ENCODE measurements at places on chromosomes 5 and 9. TPM values are rescaled to one million over a fixed set of nuclear protein-coding genes. Genes with fewer than 3 reads are reported as not detected.

GRCh38 chr9:28439688-28440087 lies 866.4 kb upstream of the C9orf72 start:
- H3K27me3 ChIP-seq = no peaks in the 10 kb centered on the region
- DNase-seq = no peak
- H3K27ac ChIP-seq = no peak overlapping the region

DNA sequence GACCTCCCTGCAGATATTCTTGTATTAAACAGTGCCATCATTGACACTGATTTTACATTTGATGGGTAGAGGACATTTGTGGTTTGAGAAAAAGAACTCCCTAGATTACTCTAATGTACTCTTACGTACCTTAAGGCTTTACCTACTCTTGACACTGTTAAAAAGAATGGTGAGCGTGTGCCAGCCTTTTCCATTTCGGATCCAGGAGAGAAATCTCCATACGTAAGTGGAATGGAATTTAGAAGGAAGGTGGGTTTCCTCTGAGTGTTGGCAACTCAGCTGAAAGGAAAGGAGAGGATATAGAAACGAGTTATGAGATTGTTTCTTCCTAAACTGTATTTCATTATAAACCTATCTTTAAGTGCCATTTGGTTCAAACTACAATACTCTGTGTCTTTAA lies 40.9 kb downstream of the TNPO1 start:
- no peak overlapping the region for H3K4me3 ChIP-seq
- H3K36me3 ChIP-seq = peaks cover 70% of the 10 kb centered on the region
- no peak for DNase-seq
- peaks cover 8% of the 10 kb centered on the region for H3K4me1 ChIP-seq

- H3K27me3 ChIP-seq = no peaks in the 10 kb centered on the region
- DNase-seq = no peak
- no peak overlapping the region for H3K27ac ChIP-seq
- H3K4me3 ChIP-seq = no peak overlapping the region
- no peaks in the 10 kb centered on the region for H3K4me1 ChIP-seq
These were observed 382.9 kb downstream of the MAN2A1 start for GRCh38 chr5:110072651-110073050.

GRCh38 chr5:165360366-165360765 lies 1854.9 kb downstream of the MAT2B start:
- no peaks in the 10 kb centered on the region for H3K36me3 ChIP-seq
- H3K27ac ChIP-seq = no peak overlapping the region
- no peaks in the 10 kb centered on the region for H3K27me3 ChIP-seq
- no peak overlapping the region for H3K4me3 ChIP-seq
- no peak for DNase-seq

The LOX gene
- total RNA-seq = 0.06 TPM

DNA sequence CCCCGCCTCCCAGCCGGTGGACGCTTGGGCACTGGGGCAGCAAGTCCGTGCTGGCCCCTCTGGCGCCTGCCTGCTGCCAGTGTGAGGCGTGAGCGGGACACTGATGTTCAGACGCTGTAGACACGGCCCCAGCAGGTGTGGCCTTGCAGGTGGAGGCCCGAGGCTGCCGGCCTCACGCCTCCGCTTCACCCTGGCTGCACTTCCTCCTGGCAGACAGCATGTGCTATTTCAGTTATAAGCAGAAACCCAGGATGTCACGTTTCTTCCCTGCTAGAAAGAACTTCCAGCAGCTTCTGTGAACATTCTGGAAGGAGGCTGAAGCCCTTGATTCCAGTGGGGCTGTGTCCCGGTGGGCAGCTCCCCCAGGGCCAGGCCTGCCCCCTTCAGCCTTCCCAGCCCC lies 114.8 kb upstream of the FCN2 start:
- no peak overlapping the region for H3K4me3 ChIP-seq
- no peak overlapping the region for H3K27ac ChIP-seq
- no peak for DNase-seq
- H3K27me3 ChIP-seq = no peaks in the 10 kb centered on the region
- no peaks in the 10 kb centered on the region for H3K4me1 ChIP-seq

All from CD4-positive, alpha-beta T cell (primary cell).